ENCODE measurements at places on chromosomes 7 and 10. TPM values are rescaled to one million over a fixed set of nuclear protein-coding genes. Genes with fewer than 3 reads are reported as not detected.

Gene UCN3
- 2.4 TPM for polyA plus RNA-seq

Gene HTR5A
- polyA plus RNA-seq = not detected

Gene PMPCB
- 101 TPM for polyA plus RNA-seq

Gene LEP
- polyA plus RNA-seq = 0.49 TPM

Gene EN2
- polyA plus RNA-seq = 0.62 TPM

Gene FOXI2
- polyA plus RNA-seq = 1.3 TPM

Gene CPA2
- polyA plus RNA-seq = 0.49 TPM

Gene UNCX
- 11.6 TPM for polyA plus RNA-seq

Gene CYP2C19
- not detected for polyA plus RNA-seq

Gene SUGCT
- 17.6 TPM for polyA plus RNA-seq

Gene GPRIN2
- polyA plus RNA-seq = 5.1 TPM

Gene TBL2
- 46.2 TPM for polyA plus RNA-seq

Gene EPDR1
- polyA plus RNA-seq = 21.0 TPM

Gene ZSCAN25
- 18.2 TPM for polyA plus RNA-seq

Gene TBX20
- not detected for polyA plus RNA-seq

Gene SPDYE6
- polyA plus RNA-seq = not detected

Gene MYH16
- 0.04 TPM for polyA plus RNA-seq

Gene ANKRD7
- 6.1 TPM for polyA plus RNA-seq

Gene IMPDH1
- 29.9 TPM for polyA plus RNA-seq

Gene TYSND1
- polyA plus RNA-seq = 11.0 TPM

Gene FANK1
- polyA plus RNA-seq = 8.1 TPM

Gene SDK1
- 6.8 TPM for polyA plus RNA-seq

Gene IRF5
- 14.7 TPM for polyA plus RNA-seq

Gene NME8
- polyA plus RNA-seq = 0.18 TPM

Gene RBP3
- polyA plus RNA-seq = 0.11 TPM

Gene WNT8B
- polyA plus RNA-seq = 0.69 TPM

Gene SEMA4G
- polyA plus RNA-seq = 46.2 TPM

Gene FAM25C
- not detected for polyA plus RNA-seq

Gene SVOPL
- polyA plus RNA-seq = 3.0 TPM

Gene FIGNL1
- polyA plus RNA-seq = 30.5 TPM

Gene CALML3
- polyA plus RNA-seq = not detected

Gene BCL7B
- polyA plus RNA-seq = 38.0 TPM

Gene MEOX2
- 2.1 TPM for polyA plus RNA-seq

Gene ITGB8
- polyA plus RNA-seq = 39.8 TPM

Gene SPDYE1
- 0.97 TPM for polyA plus RNA-seq
